ENCODE measurements at places on chromosomes 13 and 19.
A peak's percentile ranks its signal among the peaks of the same experiment; 100 is the strongest.

GRCh38 chr19:38893341-38893771, 6.1 kb downstream of the SIRT2 start:
- no peak for DNase-seq

DNA sequence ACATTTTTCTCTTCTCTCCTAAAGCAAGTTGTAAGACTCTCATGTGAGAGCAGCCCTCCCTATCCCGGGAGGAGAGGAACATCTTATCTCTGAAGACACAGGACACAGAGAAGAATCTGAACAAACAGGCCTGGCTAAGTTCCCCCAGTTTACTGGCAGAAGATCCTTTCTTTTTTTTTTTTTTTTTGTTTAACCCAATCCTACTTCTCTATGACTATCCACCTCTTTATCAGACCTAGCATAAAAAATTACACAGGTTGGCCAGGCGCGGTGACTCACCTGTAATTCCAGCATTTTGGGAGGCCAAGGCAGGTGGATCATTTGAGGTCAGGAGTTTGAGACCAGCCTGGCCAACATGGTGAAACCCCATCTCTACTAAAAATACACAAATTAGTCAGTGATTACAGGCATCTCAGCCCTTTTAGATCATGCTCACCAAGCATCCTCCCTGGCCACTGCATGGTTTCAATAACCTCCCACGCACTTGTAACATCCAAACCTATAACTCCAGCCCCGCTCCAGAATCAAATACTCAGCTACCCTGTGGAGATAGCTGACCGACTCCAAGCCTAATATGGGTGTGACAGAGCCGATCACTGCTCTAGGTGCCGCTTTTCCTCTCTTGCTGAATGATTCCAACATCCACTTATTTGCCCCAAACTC, 27.3 kb upstream of the MUC16 start:
- DNase-seq = no peak

DNA sequence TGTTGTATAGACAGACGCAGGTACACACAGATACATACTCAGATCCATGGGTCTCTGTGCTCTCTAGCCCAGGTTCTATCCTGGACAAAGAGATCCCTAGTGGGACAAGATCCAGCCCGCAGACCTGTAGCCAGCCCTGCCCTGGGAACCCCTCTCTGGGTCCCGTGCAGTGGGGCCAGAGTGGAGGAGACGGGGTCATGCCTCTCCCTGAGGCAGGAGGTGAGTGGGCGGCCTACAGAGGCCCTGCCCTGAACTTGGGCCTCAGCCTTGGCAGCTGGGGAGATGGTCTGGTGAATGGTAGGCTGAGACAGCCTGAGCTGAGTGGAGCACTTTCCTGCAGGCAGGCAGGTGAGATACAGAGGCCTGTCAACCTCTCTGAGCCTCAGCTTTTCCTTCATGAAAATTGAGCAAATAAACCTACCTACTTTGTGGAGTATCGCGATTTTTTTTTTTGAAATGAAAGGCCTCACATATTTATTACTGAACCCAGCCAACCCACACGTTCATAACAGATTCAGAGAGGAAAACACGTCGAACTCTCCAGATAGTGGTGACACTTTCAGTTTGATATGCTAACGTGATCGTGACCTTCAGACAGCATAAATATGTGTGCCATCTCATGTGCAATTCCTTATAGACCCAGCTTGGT, 3.4 kb upstream of the JUND start:
- DNase-seq = peak; percentile 50

DNA sequence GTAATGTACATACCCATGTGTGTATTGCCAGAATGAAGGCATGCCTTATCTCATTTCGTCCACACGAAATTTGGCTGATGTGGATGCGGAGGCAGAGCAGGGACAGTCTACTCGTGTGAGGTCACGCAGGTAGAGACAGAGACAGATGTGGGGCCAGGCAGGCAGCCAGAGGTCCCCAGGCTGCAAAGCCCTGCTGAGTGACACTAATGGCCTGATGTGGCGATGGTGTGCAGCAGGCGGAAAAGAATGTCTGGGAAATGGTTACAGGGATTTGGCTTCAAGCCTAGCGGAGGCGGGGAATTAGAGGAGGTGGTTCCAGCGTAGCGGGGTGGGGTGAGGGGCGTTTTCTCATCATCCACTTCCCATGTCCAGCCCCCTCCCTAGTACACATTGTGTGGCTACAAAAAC, 4.2 kb upstream of the IZUMO2 start:
- no peak for DNase-seq

- no peak for DNase-seq
Observed at GRCh38 chr13:73610799-73611592, 523.2 kb downstream of the KLF12 start.

DNA sequence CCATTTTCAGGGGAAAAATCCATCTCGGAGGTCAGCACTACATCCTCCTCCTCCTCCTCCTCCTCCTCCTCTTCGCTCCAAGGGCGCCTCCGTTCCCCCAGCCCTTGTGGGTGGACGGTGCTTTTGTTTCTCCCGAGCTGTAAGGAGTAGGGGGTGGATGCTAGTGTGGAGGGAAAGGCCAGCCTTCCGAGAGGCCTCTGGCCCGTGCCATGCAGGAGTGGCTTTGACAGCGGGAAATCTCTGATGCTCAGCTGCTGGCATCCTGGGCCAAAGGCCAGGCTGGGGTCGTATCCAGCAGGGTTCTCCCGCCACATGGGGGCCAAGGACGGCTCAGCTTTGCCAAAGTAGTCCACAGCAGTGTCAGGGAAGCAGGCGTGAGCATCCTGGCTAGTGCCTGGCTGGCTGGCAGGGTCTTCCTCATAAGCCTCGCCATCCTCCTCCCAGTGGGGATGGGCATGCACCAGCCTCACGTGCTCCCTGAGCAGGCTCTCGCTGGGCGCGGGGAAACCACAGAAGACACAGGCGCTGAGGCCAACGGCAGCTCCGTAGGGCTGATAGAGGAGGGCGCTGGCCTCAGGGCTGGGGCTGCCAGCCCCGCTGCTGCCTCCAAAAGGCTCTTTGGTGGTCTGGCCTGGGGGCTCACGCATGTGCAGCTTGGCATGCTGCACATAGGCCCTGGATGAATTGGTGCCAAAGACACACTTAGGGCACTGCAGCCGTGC, 10.5 kb downstream of the WIZ start:
- DNase-seq = no peak

- no peak for DNase-seq
Observed at GRCh38 chr19:35214766-35215422, 13.6 kb downstream of the FAM187B start.

DNA sequence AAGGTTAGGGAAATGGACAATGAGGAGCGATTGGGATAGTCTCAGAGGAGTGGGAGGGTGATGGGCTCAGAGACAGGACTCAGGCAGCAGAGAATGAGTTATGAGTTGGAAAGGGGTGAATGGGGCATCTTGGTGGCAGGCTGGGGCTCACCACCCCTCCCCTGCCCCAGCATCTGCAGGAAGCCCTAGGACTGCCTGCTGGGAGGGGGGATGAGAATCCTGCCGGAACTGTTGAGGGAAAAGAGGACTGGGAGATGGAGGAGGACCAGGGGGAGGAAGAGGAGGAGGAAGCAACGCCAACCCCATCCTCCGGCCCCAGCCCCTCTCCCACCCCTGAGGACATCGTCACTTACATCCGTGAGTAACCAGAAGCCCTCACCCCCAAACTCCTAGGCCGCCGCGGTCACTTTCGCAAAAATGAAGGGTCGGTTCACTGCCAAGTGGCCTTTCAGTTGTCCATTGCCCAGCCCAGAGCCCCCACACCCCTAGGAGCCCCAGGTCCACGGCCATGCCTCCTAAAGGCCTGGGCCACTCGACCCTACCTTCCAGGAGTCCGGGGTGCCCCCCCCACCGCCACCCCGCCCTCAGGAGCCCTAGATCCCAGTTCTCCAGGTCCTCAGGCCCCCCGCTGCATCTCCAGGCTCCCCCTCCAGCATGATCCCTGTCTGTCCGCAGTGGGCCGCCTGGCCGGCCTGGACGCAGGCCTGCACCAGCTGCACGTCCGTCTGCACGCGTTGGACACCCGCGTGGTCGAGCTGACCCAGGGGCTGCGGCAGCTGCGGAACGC, 764 bp downstream of the CLEC11A start:
- no peak for DNase-seq

DNA sequence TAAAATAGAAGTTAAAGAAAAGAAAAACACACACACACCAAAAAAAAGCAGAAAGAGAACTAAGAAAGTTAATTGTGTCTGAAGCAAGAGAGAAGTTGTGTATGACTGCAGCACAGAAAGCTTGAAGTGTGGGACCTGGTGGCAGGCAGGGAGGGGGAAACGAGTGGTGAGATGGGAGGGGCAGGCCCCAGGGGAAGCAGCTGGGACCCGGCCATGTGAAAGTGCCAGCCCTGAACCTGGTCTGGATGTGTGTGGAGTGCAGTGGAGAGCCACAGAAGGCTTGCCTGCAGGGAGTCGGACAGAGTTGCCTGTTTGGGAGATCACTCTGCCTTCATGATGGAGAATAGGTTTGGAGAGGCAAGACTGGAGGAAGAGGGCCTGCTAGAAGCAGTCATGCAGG, 199.0 kb downstream of the GGACT start:
- DNase-seq = no peak

DNA sequence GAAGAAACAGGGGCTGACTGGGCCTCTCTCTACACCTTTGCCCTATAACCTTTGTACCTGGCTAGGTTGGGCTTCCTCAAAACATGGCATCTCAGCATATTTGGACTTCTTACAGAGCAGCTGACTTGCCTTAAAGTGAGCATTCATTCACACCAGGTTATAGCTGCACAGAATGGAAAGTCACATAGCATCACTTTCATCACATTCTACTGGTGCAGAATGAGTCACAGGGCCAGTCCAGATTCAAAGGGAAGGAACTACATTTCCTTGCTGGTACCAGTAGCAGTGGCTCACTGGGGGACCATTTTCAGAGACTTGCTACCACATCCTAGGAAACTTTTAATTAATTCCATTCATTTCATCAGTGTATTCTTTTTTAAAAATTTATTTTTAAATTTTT, 20.3 kb upstream of the TPTE2 start:
- no peak for DNase-seq

- no peak for DNase-seq
Observed at GRCh38 chr19:33304371-33304759, 2.0 kb upstream of the CEBPA start.

GRCh38 chr13:50400035-50400726, 384.9 kb downstream of the KCNRG start:
- no peak for DNase-seq

- DNase-seq = no peak
Observed at GRCh38 chr13:73340069-73340468, 281.3 kb downstream of the KLF5 start.

DNA sequence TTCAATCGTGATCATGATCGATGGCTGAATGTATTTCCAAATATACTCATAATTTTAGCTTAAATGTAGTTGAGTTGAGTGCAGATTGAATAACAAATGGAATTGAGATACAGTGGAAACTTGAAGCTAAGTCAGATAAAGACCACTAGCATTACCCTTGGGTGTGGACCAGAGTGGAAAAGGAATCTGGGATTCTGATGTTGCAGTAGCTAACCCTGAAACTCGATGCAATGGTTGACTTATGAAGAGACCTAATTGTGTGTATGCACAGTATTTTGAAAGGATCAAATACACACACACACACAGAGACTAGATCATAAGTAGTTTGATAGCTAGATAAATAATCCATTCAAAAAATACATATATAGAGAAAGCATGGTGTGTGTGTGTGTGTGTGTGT, 135.8 kb downstream of the RXFP2 start:
- no peak for DNase-seq

- DNase-seq = no peak
Observed at GRCh38 chr13:34044041-34044440, 226.1 kb downstream of the RFC3 start.

- peak; percentile 46 for DNase-seq
Observed at GRCh38 chr19:32339988-32340874, 5.2 kb upstream of the ZNF507 start.

DNA sequence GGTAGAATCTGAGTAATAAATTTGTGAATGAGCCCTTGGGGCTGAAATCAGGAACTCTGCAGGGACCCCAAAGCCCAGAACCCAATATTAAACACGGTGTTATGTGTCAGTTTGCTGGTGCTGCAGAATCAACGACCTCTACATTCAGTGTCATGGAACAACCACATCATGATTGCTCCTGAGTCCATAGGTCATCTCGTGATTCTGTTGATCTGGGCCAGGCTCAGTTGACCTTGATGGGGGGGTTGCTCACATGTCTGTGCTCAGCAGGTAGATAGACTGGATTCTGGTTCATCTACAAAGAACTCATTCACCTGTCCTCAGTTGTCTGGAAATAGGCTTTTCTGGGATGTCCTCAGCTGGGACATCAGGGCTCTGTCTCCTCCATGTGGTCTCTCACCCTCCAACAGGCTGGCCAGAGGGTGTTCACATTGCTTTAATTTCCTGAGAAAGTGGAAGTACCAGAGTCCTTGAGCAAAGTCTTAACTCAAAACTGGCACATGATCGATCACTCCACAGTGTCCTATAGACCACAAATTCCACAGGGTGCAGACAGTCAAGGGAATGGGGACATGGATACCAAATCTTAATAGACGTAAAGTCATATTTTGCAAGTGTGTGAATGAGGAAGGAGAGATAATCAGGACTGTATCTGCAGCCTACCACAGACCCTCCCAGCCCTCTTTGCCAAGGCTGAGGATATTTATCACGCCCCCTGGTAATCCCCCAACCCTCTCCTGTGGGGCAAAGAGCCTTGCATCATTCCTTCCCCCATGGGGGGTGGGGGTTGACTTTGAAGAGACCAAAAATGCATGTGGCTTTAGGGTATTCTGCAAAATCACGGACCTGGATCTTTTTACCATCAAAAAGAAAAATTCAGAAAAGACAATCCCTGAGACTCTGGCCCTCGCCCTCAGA, 39.3 kb upstream of the IGFL1 start:
- no peak for DNase-seq

- DNase-seq = no peak
Observed at GRCh38 chr19:15576526-15577156, 38.4 kb upstream of the CYP4F8 start.

DNA sequence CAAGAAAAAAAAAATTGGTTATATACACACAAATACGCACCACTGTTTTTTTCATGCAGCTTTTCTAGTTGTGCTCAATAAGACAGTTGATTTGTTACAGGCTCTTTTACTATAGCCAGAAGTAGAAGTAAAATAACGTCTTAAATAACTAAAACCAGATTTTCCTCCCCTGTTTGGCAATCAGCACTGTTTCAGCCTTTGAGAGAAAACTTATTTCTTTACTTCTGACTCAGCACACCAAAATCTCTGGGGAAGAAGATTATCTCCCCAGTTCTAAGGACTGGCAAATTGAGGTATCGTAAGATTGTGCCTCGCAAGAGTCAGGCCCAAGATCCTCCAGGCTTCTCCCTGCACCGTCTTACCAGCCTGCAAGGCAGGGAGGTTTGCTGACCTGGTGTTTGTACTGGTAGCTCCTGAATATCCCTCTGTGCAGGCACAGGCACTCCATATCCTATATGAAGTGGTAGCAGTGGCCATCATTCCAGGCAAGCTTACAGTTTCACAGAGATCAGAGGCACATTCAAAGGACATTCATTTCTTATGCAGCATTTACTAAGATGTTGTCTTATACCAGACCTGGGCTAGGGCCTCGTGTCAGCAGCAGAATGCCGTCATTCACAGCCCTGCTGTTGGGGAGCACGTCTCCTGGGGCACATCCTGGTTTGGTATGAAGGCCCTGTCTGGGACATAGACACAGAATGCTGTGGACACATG, 268.2 kb downstream of the ZNF536 start:
- DNase-seq = no peak

- DNase-seq = no peak
Observed at GRCh38 chr13:26961890-26962615, 201.5 kb upstream of the GPR12 start.

GRCh38 chr13:113152984-113153809, 5.3 kb upstream of the PROZ start:
- DNase-seq = no peak

GRCh38 chr19:6498294-6499036, 3.6 kb downstream of the TUBB4A start:
- DNase-seq = no peak

- DNase-seq = no peak
Observed at GRCh38 chr19:13841962-13842290, 35.0 kb upstream of the NANOS3 start.
